ENCODE measurements at places on chromosomes 16 and 17.
A peak's percentile ranks its signal among the peaks of the same experiment; 100 is the strongest.

DNA sequence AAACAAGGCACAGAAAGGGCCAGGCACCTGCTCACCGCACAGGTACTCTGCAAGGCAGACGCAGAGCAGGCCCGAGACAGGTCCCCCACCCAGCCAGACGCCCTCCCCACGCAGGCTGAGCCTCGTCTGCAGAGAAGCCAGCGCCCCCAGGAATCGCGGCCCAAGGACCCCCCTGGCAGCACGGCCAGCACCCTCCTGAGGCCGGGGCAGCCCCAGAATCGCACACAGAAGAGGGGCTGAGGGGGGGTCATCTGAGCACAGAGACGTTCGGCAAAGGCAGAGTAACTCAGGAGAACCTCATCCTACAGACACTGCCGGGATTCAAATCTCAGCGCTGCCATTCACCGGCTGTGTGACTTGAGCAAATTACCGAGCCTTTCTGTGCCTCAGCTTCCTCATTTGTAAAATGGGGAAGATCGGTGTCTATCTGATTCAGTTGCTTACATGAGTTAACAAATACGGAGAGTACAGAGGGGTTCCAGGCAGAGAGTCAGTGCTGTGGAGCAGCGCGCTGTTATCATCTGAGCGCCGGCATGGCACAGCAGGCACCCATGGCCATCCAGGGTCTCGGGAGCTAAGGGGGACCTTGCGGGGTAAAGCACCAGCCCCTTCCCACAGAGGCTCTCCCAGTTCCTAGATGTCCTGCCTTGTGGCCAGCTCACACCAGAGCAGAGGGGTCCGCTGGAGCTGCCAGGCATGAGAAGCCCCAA is 10.4 kb downstream of the EMC6 start:
- no peak for DNase-seq

DNA sequence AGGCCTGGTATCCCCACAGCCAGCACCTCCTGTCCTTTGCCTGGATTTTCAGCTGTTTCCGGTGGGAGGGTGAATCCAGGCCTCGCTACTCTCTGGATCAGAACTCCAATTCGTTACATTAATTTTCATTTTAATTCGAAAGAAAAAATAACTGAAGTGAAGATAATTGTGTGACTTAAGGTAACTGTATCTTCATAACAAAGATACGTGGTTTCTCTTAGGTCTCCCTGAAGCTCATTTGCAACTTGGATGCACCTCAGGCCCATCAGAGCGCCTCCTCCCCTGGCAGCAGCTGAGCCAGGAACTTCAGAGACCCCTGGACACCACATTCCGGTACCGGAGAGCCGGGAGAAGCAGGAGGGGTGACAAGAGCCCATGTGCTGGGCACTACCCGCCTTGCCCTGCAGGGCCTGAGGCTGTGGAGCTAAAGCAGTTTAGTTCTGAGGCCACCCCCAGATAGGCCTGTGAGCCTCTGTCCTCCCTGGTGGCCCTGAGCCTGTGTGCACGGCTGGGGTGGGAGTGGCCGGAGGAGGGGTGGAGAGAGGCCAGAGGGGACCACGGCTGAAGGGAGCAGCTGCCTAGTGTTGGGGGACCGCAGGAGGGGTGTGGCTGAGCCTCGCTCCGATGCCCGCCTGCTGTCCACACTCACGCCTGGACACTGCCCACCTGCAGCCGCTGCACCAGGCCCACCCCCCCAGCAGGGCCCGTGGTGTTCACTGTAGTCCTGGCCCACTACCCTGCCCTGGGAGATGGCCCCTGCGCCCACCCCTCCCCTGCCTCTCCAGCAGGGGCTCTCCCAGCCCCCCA is 11.4 kb upstream of the DUS1L start:
- DNase-seq = no peak

DNA sequence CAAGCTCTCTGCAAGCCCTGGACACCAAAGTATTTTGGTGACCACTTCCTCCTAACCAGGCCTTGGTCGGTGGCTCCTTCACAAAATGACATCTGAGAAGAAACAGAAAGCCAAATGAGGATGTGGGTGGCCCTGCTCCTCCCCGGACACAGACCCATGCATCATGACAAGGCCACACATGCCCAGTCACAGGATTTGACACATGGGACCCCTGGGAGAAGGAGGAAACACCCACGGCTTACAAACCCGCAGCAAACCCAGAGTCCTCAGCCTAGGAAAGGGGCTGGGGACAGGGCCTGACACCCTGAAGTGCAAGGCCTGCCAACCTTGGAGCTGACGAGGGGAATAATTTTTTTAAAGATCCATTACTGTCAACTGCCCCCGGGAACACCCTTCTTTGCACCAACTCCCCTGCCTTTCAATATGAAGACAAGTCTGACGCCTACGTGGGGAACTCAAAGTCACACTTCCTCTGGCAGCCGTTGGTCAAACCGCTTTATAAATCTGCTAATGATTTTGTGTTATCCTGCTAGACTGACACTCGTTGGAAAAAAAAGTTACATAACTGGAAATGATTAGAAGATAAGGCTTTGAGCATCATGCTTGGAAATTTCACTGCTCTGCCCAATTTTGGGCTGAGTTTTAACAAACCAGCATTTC is 41.3 kb downstream of the GAS7 start:
- peak; percentile 4 for DNase-seq

DNA sequence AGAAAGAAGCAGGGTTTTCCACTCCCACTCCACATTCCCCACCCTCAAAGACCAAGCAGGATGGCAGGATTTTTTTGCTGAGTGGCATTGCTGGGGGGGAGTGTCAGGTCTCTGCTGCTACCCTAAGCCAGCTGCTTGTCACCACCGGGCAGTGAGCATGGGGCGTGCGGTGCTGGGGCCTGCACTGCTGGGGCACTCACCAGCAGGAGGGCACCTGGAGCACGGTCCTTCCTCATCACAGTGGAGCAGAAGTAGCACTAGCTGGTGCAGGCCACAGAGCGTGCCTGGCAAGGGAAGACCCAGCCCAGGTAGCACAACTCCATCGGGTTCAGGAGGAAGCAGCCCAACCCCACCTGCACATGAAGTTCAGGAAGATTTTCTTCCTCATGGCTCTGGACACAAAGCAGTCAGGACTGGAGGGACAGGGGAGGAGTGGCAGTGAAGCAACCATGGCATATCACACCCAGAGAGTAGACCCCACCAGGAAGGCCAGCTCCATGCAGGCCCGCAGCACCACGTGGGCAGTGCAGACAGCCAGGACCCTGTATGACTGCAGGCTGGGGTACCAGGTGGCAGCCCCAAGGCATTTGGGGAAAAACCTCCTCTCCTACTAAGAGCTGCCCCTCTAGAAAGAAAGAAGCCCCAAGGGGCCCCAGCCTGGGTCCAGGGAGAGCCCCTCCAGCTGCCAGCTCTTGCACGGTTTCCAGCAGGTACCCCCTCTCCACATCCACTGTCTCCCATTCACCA is 16.7 kb upstream of the MYO18A start:
- no peak for DNase-seq

- DNase-seq = no peak
Measured at GRCh38 chr16:22375963-22376640, 1.7 kb upstream of the CDR2 start.

- no peak for DNase-seq
Measured at GRCh38 chr17:57675427-57676387, 69.4 kb downstream of the CCDC182 start.

DNA sequence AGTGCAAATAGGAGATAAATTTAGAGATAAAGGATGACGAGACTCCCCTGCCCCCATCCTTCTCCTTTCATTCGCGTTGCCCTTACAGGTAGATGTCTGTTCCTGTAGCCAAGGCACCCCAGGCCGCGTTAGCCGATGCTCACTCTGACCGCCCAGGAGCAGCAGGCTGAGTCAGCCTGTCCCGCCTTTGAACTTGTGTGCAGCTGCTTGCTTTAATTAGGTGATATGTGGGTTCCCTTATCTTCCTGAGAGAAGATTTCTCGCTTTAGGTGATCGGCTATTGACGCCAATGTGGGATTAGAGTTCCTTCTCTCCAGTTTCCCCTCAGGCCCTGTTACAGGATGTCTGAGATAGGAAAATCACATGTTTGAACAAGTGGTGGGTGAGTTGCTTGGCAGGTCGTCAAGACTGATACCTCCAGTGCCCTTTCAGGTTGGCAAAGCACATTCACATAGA is 119.5 kb downstream of the MSI2 start:
- no peak for DNase-seq

DNA sequence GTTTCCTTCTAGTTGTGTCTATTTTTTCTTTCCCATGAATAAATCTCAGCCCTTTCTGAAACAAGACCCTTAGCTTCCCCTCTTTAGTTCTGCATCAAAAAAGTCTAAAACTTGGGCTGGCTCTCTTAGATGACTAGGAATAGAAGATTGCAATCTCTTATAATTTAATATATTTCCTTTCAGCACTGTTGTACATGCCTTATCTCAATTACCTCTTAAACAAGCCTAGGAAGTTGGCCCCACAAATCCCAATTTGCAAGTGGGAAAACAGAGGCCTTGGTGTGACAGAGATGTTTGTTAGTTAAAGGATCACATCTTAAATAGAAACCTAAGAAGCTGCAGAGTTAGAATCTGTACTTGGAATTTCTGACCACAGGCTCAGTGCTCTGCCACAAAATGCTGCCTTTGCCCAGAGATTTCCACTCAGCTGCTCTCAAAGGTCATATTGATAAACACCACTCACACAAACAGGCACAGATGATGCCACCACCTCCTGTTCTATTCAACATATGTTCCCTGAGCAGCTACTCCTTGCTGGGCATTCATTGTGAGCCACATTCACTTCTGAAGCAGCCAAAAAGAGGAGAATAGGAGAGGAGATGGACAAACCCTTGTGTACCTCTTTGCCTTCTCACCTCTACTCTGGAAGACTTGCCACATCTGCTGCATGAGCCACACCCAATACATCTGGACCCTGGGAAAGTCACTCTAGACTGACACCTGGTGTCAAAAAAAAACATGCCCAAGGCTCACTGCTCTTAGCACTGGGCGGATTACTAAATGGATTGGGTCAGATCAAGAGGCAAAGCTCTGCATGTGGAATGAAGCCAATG is 5.5 kb downstream of the CCDC182 start:
- DNase-seq = peak; percentile 61

GRCh38 chr17:28385037-28385400 is 13.5 kb downstream of the SARM1 start:
- DNase-seq = no peak

- no peak for DNase-seq
Measured at GRCh38 chr16:49757559-49758069, 98.3 kb downstream of the ZNF423 start.

DNA sequence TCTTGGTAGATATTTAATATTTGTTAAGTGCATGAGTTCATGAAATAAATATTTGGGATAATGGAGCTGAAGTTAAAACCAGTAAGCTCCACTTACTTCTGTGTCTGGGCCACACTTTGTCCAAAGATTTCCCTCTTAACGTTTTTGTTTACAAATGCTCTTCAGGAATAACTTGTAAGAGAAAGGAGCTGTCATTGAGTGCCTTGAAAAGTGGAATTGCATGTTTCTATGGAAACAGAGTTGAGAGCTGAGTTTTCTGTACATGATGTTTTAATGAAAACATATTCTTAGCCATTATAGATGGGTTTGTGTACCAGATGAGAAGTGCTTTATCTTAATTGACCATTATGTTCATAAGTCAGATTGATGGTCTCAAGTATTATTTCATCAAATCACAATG is 1045.4 kb upstream of the EEF2KMT start:
- no peak for DNase-seq

DNA sequence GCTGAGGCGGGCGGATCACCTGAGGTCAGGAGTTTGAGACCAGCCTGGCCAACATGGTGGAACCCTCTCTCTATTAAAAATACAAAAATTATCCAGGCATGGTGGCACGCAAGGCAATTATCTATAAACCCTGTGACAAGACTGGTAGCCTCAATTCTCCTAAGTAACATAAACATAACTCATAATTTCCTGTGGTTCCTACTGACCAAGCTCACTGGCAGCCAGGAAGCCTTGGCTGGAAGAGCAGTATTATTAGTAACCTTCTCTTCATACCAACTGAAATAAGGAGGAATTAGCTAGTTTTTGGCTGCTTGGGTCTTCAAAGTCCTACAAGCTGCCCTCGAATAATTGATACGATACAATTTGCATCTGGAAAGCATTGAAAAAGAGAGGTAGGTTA is 31.6 kb upstream of the LRRC37A3 start:
- DNase-seq = no peak

DNA sequence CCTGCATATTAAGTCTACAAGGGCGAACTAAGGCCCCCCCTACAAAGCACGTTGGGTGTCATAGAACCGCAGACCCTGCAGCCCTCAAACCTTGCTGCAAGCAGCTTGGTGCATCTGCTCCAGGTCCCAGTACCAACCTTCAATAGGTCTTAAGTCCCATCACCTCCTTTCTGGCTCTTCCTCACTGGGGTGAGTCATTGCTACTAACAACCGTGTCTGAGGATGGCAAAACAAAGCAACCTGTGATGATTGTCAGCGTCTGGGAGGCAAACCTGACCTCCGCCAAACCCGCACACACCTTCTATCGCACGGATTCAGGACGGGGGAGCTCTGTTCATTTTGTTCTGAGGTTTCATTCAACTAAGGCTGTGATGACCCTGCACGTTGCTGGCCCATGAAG is 138.9 kb downstream of the SLC39A11 start:
- no peak for DNase-seq

GRCh38 chr17:44989552-44990138 is 21.5 kb upstream of the C1QL1 start:
- DNase-seq = no peak

DNA sequence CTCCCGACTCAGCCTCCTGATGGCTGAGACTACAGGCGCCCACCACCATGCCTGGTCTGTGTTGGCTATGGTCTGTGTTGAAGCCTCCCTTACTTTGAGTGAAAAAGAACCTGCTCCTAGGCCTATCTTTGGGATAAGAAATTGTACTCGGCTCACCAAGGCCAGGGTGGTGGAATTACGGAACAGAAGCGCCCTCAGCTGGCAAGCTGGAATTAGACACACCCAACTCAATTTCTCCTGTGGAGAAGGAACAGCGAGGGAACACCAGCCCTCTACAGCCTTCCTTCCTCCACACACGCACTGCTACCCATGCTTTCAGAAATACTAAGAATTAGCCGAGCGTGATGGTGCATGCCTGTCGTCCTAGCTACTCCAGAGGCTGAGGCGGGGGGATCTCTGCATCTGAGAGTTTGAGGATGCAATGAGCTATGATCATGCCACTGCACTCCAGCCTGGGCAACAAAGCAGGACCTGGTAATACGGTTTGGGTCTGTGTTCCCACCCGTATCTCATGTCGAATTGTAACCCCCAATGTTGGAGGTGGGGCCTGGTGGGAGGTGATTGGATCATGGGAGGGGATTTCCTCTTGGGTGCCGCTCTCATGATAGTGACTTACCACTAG is 40.1 kb upstream of the RBBP6 start:
- peak; percentile 80 for DNase-seq

GRCh38 chr17:81931557-81932332 is 4.2 kb upstream of the MAFG start:
- DNase-seq = peak; percentile 40

DNA sequence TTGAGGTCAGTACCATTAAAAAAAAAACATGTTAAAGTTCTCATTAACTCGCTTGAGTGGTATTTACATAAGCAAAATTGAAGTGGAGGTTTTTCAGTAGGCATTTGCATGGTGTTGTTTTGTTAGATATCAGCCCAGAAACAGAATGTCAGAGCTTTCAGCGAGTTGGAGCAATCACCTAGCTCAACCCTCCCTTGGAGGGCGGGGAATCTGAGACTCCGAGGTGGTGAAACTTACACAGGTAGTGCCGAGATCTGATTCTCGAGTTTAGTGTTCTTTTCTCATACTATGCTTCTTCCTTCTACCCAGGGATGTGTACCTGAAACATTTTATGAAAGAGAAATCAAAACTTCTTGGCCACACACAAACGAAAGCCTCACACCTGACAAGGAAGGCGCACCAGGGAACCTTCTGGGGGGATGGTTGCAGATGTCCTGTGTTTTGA is 6.6 kb downstream of the SEC14L1 start:
- no peak for DNase-seq
